Midbrain (tissue), 1 donor: ENCODE measurements at places on chromosomes 7 and 10.

- DNase-seq, result no peak
Observed at GRCh38 chr10:35644050-35644950, 2.2 kb upstream of the FZD8 start.

DNA sequence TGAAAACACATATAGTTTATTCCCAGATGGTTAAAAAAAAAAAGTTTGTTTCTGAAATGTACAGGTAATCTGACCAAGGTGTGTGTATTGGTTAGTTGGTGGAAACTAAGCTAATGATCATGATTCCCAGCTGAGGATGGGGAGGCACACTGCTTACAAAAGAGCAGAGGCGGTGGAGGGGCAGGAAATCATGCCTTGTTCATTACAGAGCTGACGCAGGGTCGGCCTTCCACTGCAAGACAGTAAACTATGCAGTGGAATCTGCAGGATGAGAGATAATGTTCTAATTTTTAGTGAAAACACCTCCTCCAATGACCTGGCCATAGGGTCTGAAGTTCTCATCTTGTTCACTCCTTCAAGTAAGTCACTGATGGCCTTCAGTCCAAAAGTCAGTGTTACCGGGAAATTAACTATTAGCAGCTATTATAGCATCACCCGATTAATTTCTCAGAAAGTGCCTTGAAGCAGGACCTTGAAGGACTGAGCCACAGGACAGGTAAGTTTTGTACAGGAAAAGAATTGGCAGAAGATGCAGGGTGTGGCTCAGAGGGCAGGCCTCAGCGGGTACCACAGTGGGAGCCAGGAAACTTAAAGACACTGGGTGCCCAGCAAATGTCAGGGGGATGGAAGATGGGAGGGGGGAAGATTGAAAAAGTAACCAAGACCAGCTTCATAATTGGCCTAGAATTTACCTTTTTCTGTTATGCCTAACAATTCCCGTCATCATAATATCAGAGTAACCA, 36.0 kb downstream of the MYOF start:
- DNase-seq, result no peak

DNA sequence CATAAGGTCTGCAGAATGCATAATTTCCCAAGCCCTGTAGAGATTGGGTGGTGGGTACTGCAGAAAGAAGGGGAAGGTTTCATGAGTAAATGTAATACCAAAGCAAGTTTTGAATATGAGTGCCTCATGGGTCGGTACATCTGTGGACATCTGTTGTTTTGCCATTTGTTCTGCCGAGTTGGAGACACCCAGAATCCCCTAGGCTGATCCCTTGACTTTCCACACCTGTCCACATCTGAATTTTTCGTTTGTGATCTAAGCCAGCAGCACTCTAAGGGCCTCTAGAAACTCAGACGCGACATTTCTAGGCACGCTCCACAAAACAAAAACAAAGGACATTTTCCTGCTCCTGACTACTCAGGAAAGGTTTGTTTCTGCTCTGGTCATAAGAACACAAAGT, 11.7 kb upstream of the SLF2 start:
- DNase-seq, result no peak

DNA sequence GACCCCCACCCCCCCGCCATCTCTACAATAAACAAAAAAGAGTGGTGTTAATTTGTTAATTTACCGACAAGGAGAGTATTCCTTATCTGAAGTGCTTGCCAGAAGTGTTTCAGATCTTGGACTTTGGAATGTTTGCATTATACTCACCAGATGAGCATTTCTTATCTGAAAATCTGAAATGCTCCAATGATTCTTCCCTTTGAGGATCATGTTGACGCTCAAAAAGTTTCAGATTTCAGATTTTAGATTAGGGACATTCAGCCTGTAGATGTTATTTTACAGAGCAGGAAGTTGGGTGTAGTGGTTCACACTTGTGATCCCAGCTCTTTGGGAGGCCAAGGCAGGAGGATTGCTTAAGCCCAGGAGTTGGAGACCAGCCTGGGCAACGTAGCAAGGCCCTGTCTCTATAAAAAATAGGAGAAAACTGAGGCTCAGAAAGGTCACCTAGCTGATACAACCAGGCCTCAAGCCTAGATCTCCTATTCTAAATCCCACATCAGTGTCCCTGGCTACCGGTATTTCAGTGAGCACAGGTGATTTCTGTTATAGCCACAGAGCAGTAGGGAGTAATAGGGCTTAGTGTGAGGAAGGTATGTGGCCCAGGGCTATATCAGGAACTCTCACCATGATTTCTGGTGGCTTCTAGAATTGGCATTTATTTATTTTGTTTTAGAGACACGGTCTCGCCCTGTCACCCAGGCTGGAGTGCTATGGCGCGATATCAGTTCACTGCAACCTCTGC, 35.4 kb downstream of the TMEM120A start:
- DNase-seq, result no peak

GRCh38 chr7:32153006-32153405, 82.8 kb upstream of the PDE1C start:
- DNase-seq, result no peak

- peak; percentile 58 for DNase-seq
Observed at GRCh38 chr10:104254493-104255310, at the start of gene GSTO1. GSTO1 (plus strand) TSS chr10:104254892; CDS start chr10:104254929, 37 bp downstream.

- DNase-seq, result no peak
Observed at GRCh38 chr7:134343136-134343535, 26.4 kb upstream of the SLC35B4 start.

- no peak for DNase-seq
Observed at GRCh38 chr10:598415-599170, 90.9 kb downstream of the DIP2C start.

DNA sequence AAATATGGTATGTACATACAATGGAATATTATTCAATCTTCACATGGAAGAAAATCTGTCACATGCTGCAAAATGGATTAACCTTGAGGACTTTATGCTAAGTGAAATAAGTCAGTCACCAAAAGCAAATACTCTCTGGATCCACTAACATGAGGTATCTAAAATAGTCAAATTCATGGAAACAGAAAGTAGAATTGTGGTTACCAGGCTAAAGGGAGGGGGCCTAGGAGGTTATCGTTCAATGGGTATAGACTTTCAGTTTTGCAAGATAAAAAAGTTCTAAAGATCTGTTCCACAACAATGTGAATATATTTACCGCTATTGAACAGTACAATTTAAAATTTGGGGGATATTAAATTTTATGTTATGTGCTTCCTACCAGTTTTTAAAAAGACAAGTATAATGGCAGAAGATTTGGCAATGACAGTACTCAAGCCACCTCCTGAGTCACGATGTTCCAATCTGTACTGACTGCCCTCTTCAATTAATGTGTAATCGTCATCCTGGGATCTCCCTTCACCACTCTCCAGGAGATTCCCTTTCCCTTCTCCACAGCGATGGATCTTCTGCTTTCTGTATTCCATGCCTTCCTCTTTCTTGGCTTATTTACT, 32.3 kb upstream of the IL6 start:
- no peak for DNase-seq

DNA sequence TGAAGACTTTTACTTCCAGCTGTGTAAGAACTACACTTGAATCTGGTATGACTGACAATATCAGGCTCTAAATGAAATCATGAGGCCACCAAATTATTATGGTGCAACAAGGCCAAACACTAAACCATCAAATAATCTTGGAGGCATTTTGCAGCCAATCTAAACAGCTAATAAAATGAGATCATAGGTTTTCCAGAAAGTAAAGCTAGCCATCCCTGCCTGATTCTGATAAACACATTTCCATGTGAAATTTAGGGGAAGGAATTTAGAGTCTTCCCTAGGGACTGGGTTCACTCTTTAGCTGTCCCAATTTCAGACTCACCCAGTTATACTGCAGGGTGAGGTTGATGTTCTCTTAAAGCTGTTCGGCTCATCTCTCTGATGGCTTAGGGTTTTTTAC, 190.3 kb upstream of the TMEM196 start:
- DNase-seq, result no peak

GRCh38 chr7:48416327-48416908, 245.2 kb downstream of the ABCA13 start:
- no peak for DNase-seq

GRCh38 chr7:39880556-39880955, 69.5 kb upstream of the CDK13 start:
- no peak for DNase-seq

GRCh38 chr7:54560198-54560597, 18.0 kb downstream of the VSTM2A start:
- DNase-seq, result no peak

DNA sequence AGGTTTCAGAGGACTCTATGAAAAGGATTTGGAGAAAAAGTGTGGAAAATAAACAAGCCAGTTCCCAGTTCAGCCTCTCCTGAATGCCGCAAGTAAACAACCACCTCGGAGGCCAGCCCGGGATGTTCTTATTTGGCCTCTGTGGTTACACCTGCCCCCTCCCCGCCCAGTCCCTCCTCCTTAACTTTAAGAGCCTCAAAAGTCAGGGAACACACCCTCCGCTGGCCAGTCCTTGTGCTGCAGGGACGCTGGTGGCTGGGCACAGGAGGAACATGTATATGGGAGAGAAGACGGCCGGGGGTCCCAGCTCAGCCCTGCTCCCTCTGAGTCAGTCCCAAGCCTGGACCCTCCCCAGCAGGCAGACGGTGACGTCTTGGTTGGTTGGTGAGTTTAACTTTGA, 6.1 kb downstream of the CHST3 start:
- no peak for DNase-seq

GRCh38 chr10:1149793-1150637, 93.8 kb downstream of the WDR37 start:
- DNase-seq, result no peak

DNA sequence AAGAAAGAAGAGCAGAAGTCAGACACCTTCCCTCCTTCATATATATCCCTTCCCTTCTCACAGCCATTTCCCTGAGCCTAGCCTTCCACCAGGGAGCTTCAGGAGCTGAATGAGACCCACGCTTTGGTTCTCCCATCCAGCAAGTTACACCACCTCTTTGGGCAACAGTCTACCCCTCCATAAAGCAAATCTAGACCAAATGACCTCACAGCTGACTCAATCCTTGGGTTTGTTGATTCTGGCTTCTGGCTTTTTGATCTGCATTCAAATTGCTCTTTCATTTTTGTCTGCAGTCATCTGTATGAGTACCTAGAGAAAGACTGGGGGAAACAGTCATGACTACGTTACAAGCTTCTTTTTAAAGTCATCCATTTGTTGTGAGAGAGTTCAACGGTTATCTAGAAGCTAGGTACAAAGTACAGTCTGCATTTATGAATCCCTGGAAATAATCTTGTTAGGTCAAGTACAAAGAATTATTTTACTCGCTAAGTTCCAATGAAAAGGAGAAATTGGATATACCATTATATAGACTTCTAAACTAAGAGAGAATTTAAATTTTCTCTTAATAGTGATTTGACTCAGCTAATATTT, 86.3 kb downstream of the RAB11FIP2 start:
- DNase-seq, result no peak

- no peak for DNase-seq
Observed at GRCh38 chr7:74012842-74013249, 15.1 kb upstream of the ELN start.

DNA sequence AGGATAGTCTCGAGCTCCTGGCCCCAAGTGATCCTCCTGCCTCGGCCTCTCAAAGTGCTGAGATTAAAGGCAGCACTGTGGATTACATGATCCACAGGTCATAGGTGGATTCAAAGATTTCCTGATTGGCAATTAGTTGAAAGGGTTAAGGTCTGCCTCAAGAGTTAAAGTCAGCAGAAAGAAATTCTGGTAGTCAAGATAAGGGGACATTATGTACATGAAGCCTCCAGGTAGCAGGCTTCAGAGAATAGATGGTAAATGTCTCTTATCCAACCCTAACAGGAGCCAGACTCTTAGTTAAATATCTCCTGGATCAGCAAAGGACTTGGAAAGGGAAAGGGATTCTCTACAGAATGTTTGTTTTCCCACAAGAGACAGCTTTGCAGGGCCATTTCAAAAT, 93.7 kb downstream of the SKIDA1 start:
- DNase-seq, result no peak

DNA sequence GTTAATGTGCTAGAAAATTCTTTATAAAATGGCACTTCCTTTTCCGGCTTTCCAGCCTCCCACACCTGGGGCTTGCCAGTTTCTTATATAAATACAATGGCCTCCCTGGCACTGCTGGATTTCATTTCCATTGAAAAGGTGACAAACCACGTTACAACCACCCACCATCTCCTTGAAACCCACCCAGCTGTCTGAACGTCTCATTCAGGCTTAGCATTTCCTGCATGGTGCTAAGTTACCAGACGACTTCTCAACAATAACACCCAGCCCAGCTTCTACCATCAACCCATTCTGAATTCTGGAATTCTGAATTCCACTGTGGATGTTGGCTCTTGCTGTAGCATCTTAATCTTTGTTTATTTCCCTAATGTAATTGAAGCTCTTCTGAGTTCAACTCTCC, 499.8 kb upstream of the CELF2 start:
- DNase-seq, result no peak

GRCh38 chr10:110513949-110514348, 16.2 kb downstream of the DUSP5 start:
- no peak for DNase-seq

DNA sequence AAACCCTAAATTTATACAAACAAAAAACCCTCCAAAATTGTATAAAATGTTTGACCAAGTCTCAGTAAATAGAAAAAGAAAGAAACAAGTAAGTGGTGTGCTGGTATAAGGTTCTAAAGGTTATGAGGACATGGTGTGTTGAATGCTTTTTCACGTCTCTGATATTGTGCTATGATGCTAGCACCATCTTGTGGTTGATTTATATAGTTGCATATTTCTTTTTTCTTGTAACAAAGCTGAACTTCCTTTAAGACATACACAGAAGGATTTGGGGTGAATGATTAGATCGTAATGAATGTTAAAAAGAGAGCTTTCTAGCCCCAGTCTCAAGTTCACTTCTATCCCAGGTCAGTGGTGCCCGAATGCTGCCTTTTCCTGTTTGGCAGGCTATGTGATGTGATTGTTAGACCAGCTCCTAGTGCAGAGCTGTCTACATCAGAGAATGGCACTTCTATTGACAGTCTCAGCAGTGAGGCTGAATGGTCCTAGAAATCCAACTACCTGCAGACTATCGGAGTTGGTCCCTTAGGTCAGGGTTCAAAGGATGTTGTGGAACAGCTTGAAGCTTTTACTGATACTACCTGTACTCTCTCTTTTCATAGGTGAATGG, 25.0 kb downstream of the VTI1A start:
- DNase-seq, result peak; percentile 22
